ENCODE measurements at places on chromosomes 6 and 20.

DNA sequence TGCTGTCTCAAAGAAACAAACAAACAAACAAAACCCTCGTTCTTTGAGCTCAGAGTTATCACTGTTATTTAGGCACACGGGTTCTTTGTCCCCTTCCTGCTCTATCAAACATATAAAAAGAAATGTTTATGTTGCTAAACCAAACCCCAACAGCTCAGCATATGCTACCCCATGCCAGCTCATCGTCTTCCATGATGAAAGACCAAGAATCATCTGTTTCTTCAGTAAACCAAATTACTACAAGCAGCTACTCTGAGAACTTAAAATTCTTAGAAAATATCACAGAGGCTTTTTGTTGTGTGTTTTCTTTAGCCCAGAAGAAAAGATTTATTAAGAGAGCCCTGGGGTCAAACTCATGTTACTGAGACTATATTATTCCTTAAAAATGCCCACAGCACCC, 4.7 kb downstream of the TRERF1 start:
- no peak for DNase-seq

DNA sequence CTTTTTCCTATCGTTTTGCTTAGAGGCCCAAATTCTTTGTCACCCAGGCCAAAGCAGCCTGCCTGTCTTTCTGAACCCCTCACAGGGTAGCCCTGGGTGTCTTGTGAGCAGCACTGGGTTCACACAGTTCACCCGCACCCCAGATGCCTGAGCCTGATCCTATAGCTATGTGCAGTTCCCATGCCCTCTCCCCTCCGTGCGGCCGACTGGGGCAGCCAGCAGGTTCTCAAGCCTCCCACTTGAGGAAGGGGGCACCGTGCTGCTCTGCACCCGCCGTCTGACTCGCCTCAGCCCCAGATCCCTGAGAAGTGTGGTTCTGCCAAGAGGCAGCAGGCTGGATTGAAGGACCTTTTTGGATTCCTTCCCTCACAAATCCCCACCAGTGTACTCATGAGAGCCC, 89.0 kb downstream of the PSMB1 start:
- no peak for DNase-seq

DNA sequence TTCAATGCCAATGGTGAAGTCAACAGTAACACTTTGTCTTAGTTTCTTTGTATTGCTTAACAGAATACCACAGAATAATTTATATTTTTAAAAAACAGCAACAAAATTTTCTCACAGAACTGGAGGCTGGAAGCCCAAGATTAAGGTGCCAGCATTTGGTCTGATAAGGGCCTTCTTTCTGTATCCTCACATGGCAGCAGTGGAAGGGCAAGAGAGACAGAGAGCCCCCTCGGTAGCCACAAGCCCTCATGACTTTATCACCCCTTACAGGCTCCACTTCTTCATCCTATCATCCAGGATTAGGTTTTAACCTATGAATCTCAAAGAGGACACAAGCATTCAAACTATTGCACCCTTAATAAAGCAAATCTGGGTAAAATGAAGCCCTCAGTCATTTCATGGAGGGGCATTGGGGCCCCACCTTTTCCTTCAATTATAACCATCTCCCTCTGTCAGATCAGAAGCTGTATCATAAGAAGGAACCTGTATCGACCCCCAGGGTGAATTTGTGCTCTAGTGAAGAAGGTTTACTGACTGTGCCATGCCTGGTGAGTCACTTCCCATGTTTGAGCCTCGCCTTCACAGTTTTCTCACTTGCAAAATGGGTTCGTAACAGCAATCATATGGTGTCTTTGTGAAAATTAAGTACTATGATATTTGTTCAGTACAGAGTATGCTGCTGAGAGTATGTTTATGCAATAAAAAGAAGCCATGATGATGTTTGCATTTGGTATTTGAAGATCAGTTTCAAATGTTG, 178.2 kb downstream of the LRFN2 start:
- DNase-seq, result no peak

DNA sequence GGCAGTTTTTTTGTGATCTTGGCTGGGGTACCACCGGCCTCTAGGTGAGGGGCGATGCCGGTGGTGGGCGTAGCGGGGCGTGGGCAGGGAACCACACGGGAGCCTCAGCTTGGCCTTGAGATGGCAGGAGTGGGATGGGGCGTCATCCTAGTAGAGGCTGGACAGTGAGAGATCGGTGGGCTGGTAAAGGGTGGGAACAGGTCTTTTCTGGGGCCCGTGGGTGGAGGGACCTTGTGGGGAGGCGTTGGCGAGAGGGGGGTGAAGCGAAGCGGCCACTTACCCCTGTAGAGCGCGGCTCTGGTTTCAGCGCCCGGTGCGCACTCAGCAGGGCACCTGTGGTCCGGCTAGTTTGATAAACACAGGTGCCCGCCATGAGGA, 12.0 kb downstream of the ITPR3 start:
- DNase-seq, result no peak

DNA sequence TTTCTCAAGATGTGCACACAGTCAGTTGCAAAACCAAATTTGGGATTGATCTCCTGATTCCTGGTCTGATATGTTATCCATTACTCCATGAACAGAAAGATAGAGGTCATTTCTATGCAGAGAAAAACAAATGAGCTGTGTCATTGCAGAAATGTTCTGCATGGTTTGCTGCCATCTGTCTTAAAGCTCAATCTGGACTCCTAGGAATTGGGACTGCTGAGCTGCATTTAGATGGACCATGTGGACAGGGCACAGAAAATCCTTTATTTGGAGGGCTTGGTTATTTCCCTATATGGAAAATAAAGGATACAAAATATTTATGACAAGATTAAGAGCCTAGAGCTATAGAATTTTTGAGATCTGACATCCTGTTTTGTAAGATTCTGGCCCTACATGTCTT, 91.3 kb downstream of the ADGRB3 start:
- no peak for DNase-seq

- no peak for DNase-seq
Measured at GRCh38 chr6:53822401-53823125, 27.8 kb downstream of the LRRC1 start.

GRCh38 chr20:33914919-33915318, 78.8 kb upstream of the RALY start:
- DNase-seq, result no peak

GRCh38 chr6:163240556-163240955, 174.0 kb upstream of the QKI start:
- DNase-seq, result no peak

GRCh38 chr6:138104618-138105213, 2.5 kb downstream of the PERP start:
- no peak for DNase-seq

DNA sequence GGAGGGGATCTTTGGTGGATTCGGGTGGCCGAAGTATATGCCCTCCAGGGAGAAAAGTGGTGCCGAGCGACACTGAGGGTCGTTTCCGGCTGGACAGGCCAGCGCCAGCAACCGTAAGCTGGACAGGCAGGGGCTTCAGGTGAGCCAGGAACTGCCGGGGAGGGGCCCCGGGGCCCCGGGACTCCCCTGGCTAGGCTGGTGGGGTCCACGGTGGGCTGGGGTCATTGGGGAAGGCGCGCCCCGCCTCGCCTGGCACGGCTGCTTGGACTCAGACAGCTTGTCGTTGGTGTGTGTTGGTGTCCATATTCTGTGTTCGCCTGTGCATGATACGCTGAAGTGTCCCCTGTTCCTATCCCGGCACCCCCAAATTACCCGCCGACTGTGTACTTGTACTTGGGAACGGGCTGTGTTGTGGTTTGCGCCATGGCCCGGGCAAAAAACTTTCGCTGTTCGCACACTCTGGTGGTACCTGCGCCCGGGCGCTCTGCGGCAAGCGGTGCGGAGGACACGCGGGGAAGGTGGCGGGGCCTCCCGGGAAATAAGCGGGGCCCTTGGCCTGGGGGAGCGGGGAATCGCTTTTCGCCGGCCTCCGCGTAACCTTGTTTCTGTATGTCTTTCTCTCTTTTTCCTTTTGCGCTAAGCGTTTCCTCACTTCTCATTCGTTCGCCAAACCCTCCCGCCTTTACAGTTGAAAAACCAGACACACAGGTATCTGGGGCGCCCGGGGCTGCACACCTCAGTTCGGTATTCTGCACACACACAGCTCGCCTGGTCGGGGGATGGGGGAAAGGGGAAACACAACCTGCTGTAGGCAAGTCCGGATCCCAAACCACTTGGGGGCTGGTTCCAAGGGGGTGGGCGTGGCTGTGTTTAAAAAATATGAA, 3.2 kb downstream of the GNAS start:
- DNase-seq, result no peak

- no peak for DNase-seq
Measured at GRCh38 chr6:43359381-43359780, 10.1 kb downstream of the ZNF318 start.
